ENCODE measurements at places on chromosomes 16 and 17.

GRCh38 chr17:73379826-73380225 is 68.0 kb upstream of the CDC42EP4 start:
- no peak for DNase-seq

GRCh38 chr17:58242171-58242784 is 3.9 kb downstream of the LPO start:
- no peak for DNase-seq

- no peak for DNase-seq
Measured at GRCh38 chr17:41382394-41382793, 288 bp upstream of the KRT34 start.

DNA sequence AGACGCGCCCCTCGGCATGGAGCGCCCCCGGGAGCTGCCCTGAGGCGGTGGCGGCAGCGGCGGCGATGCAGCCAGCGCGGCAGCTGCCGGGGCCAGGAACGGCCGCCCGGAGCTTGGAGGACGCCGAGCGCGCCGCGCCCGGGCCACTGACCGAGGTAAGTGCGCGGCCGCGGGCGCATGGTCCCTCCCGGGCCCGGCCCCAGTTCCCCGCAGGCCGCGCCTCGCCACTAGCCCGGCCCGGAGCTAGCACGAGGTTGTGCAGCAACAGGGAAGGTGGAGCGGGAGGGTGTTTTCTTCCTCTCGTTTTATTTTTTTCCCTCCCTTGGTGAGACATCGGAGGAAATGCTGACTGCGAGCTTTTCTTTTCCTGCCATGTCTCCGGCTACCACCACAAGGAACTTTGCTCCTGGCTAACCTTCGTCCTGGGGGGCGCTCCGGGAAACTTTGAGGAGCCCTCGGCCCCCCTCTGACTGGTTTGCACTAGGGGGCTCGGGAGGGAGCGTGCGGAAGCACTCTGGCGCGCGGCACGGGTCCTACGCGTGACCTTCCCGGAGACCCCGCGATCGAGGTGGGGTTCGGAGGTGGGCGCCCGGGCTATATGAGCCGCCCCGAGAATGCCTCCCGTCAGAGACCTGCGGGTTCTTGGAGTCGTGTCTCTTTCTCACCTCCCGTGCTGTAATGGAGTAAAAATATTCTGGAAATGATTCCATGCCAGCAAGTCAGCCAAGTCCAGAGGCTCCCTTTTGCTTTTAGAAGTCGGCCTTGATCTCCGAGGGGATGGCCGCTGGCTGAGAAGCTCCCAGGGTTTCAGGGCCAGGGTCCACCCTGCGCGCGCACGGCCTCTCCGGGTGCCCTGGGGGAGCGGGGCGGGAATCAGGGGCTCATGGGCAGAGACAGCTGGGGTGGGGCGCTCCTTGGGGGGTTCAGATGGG is 868 bp downstream of the KCNJ12 start:
- peak; percentile 39 for DNase-seq

DNA sequence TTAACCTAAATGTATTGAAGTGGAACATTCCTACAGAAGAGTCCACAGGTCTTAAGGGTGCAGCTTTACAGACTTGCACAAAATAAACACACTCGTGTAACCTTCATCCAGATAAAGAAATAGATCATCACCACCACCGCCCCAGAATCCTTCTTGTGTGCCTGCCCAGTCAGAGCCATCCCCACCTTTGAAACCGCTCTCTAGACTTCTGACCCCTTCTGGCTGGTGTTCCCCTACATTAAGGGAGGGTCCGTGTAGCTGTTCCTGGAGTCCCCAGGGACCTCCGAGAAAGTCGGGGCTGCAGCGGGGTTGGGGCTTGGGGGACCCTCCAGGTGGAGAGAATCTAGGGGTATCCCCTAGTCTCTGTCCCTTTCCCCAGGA is 9.4 kb downstream of the TBX4 start:
- peak; percentile 30 for DNase-seq

DNA sequence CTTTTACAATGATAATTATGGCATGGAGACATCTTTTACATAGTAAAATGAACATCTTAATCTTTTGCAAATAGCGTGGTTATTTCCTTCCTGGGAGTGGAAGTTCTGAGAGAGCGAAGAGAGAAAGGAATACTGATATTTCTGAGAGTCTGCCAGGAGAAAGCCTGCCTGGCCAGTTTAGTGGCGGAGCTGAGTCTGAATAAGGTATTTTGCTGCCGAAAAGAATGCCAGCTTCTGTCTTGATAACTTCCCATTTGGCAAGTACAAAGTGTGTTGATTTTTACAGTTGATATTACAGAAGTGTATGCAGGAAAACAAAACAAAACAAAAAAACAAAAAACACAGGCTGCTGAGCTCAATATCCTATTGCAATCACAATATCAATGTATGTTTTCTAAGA is 55.9 kb downstream of the KCNJ2 start:
- DNase-seq = no peak

DNA sequence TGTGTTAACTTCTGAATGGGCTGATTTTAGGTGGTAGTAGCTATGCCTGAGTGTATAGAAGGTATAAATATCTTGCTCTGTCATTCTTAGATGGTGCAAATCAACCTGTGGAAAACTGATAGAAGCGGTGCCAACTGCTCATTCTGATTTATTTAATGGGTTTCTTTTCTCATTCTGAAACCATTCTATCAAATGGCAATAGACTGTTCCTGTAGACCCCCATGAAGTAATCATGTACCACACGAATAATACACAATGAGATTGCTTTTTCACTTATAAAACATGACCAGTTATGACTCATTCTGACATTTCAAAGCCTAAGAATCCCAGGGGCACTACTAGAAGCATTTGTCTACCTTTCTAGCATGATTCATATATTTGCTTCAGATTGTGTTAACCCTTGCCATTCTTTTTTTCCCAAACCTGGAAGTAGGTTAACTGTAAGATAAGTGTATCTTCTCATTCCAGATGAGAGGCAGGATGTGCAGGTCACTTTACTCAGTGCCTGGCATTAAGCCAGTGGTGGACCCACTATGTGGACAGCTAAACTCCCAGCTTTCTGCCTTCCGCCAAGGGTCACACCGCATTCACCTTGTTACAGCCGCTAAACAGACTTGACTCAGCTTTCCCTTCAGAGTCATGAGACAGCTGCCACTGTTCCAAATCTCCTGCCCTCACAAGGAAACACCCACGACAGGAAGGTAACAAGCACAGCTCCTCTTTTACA is 16.4 kb upstream of the SLC16A11 start:
- no peak for DNase-seq

GRCh38 chr17:602436-602835 is 112.2 kb downstream of the VPS53 start:
- no peak for DNase-seq

- DNase-seq = no peak
Measured at GRCh38 chr17:40440166-40440565, 3.1 kb upstream of the IGFBP4 start.

DNA sequence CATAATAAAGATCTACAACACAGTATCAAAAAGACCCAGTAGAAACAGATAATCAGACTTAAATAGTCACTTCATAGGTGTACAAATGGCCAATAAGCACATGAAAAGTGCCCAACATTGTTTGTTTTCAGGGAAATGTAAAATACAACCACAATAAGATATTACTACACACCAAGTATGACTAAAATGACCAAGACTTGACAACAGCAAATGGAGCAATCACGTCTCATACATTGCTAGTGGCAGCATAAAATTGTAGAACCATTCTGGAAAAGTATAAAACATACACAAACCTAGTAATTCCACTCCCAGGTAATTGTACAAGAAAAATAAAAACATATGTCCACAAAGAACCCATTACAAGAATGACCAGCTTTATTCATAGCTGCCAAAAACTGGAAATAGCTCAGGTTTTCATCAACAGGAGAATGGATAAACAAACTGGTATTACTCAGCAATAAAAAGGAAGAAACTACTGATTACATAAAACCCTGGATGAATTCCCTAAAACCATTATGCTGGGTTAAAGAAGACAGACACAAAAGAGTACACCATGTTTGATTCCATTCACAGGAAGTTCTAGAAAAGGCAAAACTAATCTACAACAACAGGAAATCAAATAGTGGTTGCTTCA is 85.6 kb downstream of the TTC19 start:
- DNase-seq = no peak

DNA sequence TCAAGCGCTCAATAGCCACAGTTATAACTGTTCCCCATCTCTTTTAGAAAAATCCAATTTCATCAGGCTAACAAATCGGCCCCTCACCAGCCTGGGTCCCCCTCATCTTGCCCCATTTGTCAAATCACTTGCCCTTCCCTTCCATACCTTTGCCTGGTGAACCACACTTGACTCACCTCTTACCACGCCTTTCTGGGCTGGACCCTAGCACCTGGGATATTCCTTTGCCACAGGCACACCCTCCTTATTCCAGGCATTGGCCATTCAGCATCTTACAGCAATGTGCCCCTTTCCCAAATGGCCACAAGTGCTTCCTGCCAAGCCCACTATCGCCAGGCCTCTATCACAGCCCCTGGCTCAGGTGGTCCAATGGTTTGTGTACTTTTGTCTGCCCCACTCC is 14.9 kb downstream of the CMTM4 start:
- no peak for DNase-seq

- DNase-seq = no peak
Measured at GRCh38 chr17:17305281-17305801, 2.2 kb downstream of the NT5M start.

GRCh38 chr17:9628509-9628908 is 16.8 kb upstream of the USP43 start:
- DNase-seq = no peak

DNA sequence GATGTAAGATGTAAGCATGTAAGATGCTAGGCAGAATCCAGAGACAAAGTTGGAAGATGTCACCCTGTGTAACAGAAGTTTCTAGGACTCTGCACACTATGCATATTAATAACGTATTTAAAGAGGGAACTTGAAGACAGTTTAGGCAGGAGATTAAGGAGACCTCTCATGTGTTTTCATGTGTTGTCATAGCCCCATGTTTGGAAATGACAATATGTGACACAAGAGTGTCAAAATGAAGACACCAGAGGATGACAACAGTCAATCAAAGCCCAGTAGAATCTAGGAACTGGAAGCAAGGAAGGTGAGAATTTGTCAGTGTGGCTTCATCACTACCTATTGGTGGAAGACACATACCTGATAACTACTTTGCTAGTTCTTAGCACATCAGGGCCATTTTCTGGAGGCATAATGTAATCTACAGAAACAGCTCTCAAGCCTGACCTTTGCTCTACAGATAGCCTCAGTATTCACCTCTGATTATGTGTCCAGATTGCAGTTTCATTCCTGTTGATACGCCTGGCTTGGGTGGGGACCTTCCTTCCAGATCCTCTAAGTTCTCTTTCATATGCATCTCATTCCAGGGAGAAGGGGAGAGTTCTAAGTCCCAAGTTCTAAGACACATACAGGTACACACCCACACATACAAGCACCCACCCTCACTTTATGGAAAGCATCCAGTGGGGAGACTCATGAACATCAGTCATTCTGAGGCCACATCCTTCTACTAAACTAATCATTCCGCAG is 26.3 kb downstream of the PMP22 start:
- DNase-seq = no peak

All from NCI-H1417 (cell line).